G401 (cell line): ENCODE measurements at places on chromosomes 7 and 10. TPM values are rescaled to one million over a fixed set of nuclear protein-coding genes. Genes with fewer than 3 reads are reported as not detected.

DNA sequence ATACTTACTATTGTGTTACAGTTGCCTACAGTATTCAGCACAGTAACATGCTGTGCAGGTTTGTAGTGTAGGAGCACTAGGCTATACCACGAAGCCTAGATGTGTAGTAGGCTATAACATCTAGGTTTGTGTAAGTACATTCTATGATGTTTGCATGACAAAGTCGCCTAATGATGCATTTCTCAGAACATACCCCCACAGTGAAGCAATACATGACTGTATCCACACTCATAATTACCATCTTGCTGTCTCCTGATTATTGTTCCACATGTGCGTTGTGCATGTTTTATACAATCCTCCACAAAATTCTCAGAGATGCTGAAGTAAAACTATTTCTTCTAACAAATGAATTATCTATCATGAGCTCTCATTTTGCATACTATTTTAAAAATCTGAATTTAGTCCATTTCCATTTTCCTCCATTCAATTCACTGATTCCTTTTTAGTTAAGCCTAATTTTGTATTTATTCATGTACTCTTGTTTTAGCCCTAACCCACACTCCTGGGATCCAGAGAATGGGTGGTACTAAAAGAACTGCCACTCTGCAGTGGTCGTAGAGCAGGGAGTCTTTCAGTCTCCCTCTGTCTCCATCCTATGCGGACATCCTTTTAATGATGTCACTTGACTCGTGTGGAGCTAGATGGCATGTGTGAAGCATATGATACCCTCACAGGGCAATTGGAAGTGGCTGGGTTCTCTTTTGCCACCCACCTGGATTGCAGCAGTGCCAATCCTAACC, 67.6 kb upstream of the CAV2 start:
- no peak for DNase-seq

DNA sequence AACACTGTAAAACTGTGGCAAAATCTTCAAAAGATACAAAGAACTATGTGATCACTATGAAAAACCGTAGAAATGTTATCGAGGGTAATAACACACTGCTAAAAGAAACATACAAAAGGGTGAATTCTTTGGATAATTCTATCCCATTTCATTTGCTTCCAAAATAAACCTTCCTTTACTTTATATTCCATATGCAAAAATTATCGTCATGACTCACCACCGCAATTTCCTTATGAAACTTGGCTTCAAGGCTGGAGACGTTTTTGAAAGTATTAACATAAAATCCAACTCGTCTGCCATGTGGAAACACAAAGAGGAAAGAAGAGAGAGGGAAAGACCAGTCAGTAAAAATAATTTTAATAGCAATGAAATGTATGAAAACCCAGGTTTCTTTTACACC, 165.2 kb downstream of the AMPH start:
- no peak for DNase-seq

DNA sequence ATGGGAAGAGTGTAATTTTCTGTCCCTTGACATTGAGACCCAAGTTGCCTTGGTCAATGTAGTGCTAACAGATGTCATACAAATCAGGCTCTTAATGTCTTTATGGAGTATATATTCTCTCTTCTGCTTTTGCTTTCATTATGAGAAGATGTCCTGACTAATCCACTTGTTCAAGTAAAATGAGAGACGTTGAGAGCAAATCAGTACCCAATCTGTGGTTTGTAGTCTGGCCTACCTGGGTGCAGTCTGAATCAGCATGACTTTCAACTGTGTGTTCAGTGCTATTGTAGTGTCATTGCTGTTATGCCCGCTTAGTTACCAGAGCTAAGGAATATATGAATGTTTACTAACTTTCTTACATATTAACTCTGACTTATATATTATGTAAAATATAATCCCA, 612.4 kb downstream of the ANKRD7 start:
- DNase-seq: no peak

- DNase-seq: no peak
Observed at GRCh38 chr10:78327778-78328591, 294.3 kb downstream of the RPS24 start.

DNA sequence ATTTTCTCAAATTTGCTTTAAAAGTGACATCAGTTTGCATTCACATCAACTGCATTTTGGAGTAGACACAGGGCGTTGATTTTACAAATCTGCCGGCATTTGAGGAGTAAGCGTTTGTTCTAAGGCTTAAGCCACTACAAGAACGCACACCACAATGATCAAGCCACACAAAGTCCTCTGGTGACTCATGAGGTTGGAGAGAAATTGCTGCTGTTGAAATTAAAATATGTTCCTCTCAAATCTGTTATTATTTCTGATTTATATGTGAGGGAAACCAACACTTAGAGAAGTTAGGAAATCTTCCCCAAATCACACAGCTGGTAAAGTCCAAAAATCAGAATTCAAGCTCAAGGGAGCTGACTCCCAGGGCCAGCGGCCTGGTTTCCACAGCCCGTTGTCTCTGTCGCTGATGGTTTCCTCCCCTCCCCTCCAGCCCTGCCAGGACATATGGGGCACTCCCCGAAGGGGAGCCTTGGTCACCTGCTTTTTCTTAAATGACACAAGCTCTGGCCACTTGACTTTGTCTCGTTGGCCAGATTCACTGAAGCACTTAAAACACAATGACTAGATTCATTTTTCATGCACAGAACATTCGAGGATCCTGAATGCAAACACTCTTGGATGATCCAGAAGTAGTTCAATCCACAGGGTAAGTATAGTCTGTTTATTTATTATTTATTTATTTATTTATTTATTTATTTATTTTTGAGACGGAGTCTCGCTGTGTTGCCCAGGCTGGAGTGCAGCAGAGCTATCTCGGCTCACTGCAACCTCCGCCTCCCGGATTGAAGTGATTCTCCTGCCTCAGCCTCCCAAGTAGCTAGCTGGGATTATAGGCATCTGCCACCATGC, 29.2 kb upstream of the KLF6 start:
- no peak for DNase-seq

GRCh38 chr10:76552091-76552873, 1085.3 kb downstream of the KCNMA1 start:
- DNase-seq: no peak

The EBF3 gene
- 0.24 and 0.25 TPM in 2 replicates for total RNA-seq

The RNF32 gene
- 2.2 and 2.3 TPM in 2 replicates for total RNA-seq

The LIPK gene
- not detected in 2 replicates for total RNA-seq

The PRLHR gene
- not detected in 2 replicates for total RNA-seq

The ADRB1 gene
- 4.1 and 4.8 TPM in 2 replicates for total RNA-seq

The BTBD16 gene
- not detected in 2 replicates for total RNA-seq

The CFAP70 gene
- 0.78 and 2.0 TPM in 2 replicates for total RNA-seq
